ENCODE measurements at places on chromosomes 13 and 19.

GRCh38 chr19:14113762-14114414 lies 3.7 kb downstream of the PRKACA start:
- DNase-seq, result peak; percentile 73

GRCh38 chr13:57631596-57632275 lies at the start of gene PCDH17:
Gene PCDH17, plus strand, starts transcription at chr13:57631744. Its CDS starts 803 bp downstream, at chr13:57632547.
- DNase-seq, result no peak

- DNase-seq, result no peak
Measured at GRCh38 chr13:71115301-71115700, 751.7 kb downstream of the DACH1 start.

GRCh38 chr13:84303035-84303434 lies 420.8 kb upstream of the SLITRK1 start:
- DNase-seq, result no peak

DNA sequence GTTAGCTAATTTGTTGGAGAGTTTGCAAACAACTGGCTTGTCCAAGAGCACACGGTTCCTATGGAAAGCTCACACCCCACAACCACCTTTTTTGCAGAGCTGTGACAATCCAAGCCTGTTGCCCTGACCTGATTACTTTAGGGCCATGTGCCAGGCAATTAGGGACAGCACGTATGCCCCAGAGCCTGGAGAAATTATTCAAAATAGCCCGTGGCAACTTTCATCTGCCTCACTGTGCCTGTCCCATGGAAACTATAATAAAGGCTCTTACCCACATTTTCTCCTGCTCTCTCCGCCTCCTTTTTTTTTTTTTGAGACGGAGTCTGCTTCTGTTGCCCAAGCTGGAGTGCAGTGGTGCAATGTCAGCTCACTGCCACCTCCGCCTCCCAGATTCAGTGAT lies 18.6 kb upstream of the FBN3 start:
- DNase-seq, result no peak

DNA sequence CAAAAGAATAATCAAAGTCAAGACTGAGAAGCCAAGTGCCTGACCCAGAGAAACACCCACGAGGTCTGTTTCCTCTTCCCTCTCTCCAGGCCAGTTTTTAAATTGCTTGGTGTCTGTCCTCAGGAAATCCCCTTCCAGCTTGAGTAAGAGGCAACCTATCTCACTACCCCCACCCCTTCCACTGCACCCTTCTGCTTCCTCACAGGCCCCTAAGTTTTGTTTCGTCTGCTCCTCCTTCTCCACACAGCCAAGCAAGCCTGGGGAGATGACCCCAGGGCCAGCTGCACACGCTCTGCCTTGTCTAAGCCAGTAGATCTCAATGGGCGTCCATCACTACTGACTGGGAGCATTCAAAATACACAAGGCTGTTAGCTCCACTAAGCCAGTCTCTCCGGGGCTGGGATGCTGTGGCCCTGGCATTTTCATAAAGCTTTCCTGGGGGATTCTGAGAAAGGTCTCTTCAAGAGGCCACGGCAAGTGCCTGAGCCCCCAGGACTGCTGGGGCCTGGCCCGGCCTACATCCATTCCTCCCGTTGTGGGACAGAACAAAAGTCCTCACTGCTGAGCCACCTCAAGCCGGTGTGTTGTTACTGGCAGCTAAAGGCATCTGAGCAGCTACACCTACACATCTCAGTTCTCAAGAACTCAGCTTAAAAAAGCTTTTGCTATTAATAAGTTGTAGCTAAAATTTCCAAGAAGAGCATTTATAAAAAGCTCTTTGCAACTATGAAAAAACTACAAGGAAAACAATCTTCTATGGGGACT lies 14.9 kb upstream of the IL4I1 start:
- peak; percentile 39 for DNase-seq

DNA sequence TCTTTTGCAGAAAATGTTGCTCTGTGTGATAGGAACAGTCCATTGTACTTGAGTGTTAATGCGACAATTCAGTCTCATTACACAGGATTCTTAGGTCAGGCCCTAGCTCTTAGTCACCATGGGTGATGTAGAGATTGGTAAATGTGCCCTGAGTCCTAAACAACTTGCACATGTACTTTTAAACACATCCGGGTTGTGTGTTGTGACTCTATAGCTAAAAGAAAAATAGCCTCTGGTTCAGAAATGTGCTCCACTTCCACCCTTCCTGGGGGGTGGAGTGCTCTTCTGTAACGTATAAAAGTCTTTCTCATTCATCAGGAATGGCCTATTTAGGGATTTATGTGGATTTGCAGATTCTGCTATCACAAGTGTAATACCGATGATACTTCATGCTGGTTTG lies 5.2 kb downstream of the SPATA13 start:
- DNase-seq, result no peak

GRCh38 chr13:93872376-93872775 lies 607.1 kb downstream of the DCT start:
- no peak for DNase-seq

- peak; percentile 59 for DNase-seq
Measured at GRCh38 chr13:27826379-27827353, 34.4 kb downstream of the GSX1 start.

GRCh38 chr13:34452831-34453230 lies 489.2 kb upstream of the NBEA start:
- no peak for DNase-seq

DNA sequence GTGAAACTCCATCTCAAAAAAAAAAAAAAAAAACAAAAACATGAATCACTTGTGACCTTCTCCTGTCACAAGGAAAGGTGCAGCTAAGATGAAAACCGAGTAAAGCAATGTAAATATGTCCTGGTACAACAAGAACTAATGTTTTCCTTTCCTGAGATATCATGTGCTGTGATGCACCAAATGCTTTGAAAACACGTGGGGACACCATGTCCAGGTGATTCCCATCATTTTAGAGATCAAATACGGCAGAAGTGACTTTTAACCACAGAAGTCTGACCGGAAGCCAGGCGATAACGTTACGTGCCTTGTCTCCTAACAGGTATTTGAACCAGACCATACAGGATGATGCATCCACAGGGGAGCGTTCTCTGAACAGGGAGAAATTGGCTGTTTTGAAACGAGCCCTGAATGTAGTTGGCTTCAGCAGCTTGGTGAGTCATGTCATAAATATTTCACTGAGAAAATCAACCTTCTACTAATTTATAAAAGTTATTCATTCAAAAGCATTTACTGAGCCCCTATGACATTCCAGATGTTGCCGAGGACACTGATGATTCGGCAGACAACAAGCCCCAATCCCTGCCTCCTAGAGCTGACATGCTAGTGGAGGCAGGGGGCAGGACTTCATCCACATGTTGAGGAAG lies 328.1 kb downstream of the MYO16 start:
- DNase-seq, result no peak

DNA sequence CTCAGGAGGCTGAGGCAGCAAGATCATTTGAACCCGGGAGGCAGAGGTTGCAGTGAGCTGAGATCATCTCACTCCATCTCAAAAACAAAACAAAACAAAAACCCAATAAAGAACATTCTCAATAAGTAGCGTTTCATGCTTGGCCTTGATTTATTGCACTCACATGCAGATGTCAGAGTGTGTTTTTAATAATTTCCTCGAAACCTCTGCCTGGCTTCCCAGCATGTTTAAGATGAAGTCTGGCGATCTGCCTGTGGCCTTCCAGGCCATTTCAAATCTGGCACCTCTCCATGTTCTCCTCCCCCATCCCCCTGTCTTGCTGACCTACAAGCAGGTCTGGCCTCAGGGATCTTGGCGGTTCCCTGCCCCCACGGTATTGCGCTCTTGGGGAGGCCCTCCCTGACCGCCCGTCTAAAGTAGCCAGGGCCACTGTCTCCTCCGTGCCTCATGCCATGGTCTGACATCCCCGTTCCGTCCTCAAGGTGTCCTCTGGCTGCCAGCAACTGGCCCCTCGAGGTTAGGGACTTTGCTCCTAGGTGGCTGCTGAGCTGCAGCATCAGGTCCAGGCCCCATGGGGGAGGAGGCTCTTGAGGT lies 1.6 kb downstream of the WDR88 start:
- no peak for DNase-seq

DNA sequence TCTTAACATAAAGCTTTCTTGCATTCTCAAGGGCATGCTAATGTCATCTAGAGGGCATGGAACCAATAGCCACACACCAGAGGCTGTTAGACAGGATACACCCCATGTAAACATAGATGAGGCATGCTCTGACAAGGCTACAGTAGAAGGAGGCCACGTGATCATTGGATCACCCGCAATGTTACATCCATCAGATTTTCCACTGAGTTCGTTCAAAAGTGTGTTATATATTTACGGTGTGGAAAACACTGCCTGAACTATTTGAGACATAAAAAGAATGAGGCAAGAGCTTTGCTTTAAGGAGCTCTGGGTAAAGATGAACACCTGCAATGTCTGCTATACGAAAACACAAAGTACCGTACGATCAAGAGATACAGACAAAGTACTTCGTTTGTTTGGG lies 817.5 kb upstream of the SLC10A2 start:
- DNase-seq, result no peak

- no peak for DNase-seq
Measured at GRCh38 chr13:39281539-39282150, 243.4 kb downstream of the NHLRC3 start.

- no peak for DNase-seq
Measured at GRCh38 chr13:47499358-47500150, 501.5 kb downstream of the SUCLA2 start.

DNA sequence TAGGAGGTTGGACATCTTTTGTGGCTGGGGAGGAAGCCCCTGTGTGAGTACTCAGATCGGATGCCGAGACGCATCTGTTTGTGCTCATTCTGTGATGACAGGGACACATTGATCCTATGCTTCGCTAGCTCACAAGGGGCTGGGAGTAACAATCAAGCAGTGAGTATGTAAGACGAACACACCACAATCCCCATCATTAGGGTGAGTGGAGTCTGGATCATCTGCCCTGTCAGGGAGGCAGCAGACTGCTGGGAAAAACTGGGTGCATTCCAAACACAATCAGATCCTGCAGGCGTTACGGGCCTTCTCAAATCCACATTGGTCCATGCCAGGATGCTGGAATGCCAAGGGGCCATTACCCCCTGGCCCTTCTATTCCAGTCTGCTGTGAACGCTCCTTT lies 64.1 kb upstream of the TSHZ3 start:
- DNase-seq, result no peak

DNA sequence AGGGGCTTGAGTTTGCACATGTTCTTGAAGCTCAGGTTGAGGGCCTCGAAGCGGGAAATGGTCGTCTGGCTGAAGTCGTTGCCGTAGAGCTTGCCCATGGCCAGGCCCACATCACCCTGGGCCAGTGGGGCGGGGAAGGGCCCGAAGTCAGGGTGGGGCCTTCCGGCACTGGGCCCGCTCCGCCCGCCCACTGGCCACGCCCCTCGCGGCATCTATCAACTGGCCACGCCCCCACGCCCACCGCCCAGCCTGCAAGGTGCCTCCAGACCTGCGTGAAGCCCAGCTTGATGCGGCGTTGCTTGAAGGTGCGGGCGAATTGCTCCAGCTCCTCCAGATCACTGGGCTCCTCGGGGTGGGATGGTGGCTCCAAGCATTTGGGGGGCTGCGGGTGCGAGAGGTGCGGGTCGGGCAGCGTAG lies 19.9 kb downstream of the ZNF574 start:
- DNase-seq, result no peak

DNA sequence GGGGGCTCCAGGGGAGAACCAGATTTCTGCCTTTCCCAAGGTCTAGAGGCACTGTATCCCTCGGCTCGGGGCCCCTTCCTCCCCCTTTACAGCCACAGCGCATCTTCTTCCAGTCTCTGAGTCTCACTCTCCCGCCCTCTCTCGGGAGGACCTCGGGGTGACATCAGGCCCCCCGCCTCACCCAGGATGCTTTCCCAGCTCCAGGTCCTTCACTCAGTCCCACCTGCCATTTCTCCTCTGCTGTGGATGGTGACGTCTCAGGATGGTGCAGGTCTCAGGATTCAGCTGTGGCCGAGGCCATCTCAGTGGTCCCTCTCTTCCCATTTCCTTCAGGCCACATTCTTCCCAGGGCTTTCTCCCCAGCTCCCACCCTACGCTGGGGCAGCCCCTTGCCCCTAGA lies 13.6 kb upstream of the KDM4B start:
- no peak for DNase-seq
